Lower lobe of right lung (tissue), 2 donors: ENCODE measurements at places on chromosomes 5 and 9.
A peak's percentile ranks its signal among the peaks of the same experiment; 100 is the strongest.

DNA sequence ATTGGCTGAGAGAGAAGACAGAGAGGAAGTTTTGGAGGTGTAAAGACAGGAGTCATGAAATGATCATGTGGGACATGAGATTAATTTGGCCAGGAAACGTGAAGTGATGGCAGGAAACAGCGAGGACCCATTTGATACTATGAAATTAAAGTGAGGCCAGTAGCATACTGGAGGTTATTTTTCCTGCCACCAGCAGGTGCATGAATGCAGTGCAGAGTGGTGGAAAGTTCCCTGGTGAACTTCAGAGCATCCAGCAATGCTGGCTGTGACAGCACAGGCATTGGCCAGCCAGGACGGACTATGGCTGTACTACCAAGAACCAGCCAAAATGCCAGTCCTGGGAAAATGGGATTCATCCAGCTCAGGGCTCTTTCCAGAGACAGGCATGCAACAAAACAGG lies 152.2 kb downstream of the SYK start:
- H3K4me1 ChIP-seq, result no peaks in the 10 kb centered on the region
- no peak for DNase-seq
- no peak overlapping the region for H3K27ac ChIP-seq
- H3K36me3 ChIP-seq, result no peaks in the 10 kb centered on the region
- peaks cover 16% of the 10 kb centered on the region for H3K27me3 ChIP-seq

DNA sequence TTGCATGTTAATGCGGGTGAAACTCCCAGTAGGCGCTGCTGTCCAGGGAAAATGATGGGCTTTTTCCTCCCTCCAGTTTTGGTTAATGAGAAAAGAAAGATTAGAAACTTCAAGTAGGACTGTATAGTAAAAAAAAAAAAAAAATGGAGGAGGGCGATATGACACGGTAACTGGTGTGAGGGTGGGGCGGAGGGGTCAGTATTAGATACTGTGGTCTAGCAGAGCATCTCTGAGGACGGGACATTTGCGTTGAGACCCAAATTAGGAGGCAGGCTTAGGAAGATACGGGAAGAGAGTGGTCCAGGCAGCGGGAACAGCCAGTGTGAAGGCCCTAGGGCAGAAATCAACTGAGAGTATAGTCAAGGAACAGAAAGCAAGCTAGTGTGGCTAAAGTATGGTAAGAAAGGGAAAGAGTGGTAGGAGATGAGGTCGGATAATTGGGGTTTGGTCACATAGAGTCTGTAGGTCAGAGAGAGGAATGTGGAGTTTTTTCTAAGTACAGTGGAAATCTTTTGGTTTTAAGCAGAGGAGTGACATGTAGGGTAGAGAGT lies 707 bp downstream of the RMND5B start:
- H3K36me3 ChIP-seq, result peaks cover 24% of the 10 kb centered on the region
- H3K27me3 ChIP-seq, result no peaks in the 10 kb centered on the region
- H3K27ac ChIP-seq, result peak overlapping the region; percentile 94
- DNase-seq, result no peak

GRCh38 chr9:134059661-134060395 lies 8.0 kb downstream of the BRD3 start:
- no peak overlapping the region for H3K4me3 ChIP-seq
- no peaks in the 10 kb centered on the region for H3K36me3 ChIP-seq
- peak; percentile 76 for DNase-seq
- no peaks in the 10 kb centered on the region for H3K27me3 ChIP-seq

- no peaks in the 10 kb centered on the region for H3K4me1 ChIP-seq
- no peaks in the 10 kb centered on the region for H3K27me3 ChIP-seq
- no peak overlapping the region for H3K4me3 ChIP-seq
- no peak for DNase-seq
Measured at GRCh38 chr9:85215416-85215815, 526.3 kb downstream of the AGTPBP1 start.

- peaks cover 7% of the 10 kb centered on the region for H3K27me3 ChIP-seq
- H3K4me1 ChIP-seq, result peaks cover 10% of the 10 kb centered on the region
- peak overlapping the region; percentile 85 for H3K4me3 ChIP-seq
- H3K27ac ChIP-seq, result peak overlapping the region; percentile 87
- peak; percentile 88 for DNase-seq
Measured at GRCh38 chr5:112419986-112420864, 1.1 kb upstream of the EPB41L4A start.
